ENCODE measurements at places on chromosomes 13 and 19.

DNA sequence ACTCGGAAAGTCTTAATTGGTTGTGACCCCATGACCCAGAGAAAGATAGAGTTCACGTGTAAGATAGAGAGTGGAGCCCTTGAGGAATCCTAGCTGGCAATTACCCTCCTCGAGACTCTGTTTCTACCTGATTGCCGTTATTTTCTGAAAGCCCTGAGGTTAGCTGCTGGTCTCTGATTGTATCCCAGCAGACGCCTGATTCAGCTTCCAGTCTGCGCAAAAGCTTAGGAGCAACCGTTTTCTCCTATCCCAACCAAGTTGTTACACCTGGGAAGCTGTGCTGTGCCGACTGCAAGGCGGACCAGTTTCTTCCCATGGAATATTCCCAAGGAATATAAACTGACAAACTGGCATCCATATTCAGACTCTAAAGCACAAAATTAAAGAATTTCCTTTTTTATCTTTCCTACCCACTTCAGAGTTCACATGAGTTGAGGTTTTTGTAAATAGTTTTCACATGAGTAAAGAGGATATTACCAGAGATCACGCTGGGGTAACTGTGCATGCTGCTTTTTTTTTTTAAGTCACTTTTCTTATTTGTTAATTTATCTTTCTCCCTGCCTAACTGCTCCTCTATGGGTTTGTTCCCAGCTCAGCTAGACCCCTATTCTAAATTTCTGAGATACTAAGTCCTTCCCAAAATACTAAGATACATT, 1.5 kb upstream of the TRPC4 start:
- no peak for DNase-seq

- DNase-seq, result no peak
Measured at GRCh38 chr19:6064336-6065073, 45.8 kb downstream of the RFX2 start.

GRCh38 chr13:22455036-22455435, 725.7 kb upstream of the SGCG start:
- DNase-seq, result no peak

DNA sequence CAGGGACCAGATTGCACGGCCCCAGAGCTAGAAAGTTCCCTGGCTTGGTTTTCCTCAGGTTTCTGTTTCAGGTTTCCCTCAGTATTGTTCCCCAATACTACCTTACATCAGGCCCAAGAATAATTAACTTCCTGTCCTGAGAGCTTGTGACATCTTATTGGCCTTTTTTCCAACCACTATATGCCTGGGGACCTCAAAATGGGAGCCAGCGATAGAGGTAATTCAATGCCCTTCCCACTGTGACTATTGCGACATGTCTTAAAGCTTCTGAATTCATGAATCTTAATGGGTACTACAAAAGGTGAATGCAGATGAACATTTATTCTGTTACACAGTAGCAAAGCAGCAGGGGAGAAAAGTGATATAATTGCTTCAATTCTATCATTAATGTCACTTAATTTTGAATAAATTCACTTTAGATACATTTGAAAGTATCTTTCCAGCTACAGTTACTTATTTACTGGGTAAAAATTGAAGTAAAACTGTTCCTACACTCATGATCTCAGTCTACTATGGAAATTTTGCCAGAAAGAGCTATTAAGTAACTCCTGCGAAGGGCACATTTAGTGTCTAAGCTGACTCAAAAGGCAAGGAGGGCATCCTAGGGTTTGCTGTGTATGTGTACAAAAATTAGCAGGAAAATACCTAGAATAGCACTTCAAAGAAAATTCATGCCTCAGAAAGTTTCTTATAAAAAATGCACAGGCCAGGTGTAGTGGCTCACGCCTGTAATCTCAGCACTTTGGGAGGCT, 4.1 kb downstream of the CRYL1 start:
- no peak for DNase-seq
